ENCODE measurements at places on chromosomes 2 and 18.

DNA sequence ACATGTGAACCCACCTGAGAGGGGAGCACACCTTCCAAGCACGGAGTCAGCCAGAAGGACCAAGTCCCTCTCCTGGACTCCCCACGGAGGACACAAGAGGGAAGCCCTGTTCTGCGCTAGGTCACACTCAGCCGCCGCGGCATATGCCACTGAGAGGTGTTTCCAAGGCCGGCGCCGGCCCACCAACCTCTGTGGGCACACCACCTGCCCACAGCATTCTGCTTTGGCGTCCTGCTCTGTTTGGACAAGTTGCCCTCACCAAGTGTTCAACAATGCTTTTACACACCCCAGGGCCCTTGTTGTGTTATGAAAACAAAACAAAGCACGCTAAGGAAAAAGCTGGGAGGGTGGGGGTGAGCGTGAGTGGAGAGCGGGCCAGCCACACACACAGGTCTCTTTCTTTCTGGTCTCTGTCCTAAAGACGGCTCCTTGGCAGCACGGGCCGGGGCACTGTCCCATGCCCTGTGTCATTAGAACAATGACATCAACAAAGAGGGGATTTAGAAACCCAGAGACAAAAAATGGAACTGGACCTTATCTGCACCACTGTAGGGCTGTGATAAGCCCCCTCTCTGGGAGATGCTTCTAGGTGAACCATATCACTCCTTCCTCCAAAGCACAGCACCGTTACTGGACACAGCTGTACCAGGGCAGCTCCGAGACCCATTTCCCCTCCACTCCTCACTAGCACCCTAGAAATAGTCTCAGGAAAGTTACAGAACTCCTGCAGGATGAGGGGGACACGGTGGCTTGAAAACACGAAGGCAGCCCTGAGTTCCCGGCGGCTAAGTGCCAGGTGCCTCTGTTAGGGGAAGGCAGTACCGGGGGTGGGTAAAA lies 17.0 kb downstream of the SMAD7 start:
- no peak for DNase-seq

DNA sequence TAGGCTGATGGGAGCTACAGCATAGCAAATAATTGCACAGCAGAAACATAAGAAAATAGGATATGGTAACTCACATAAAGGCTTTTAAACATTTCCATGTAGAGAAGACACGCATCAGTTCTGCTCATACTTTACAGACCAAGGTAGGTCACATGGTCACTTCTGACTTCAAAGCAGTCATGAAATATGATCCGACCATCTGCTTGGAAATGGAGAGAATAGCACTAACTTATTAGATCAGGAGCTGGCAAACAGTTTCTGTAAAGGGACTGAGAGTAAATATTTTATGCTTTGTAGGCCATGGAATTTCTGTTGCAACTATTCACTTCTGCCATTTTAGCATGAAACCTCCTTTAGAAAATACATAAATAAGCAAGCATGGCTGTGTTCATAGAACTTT lies 936.6 kb upstream of the FANCL start:
- DNase-seq, result no peak

DNA sequence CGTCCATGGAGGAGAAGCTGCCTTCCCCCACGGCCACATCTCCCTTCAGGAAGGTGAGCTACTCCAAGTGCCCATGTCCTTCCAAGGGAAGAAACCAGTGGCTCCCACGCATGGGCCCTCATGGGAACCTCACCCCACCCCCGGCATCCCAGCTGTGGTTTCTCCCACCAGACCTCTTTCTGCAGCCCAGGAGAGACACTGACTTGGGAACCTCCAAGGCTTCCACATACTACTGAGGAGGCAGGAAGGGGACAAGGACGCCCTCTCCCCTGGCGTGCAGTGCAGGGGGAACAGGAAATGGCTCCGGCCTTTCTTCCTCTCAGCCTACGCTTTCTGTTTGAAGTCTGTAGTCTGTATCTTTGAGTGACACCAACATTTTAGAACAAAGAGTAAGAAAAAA lies 104.5 kb upstream of the EPC2 start:
- DNase-seq, result no peak

DNA sequence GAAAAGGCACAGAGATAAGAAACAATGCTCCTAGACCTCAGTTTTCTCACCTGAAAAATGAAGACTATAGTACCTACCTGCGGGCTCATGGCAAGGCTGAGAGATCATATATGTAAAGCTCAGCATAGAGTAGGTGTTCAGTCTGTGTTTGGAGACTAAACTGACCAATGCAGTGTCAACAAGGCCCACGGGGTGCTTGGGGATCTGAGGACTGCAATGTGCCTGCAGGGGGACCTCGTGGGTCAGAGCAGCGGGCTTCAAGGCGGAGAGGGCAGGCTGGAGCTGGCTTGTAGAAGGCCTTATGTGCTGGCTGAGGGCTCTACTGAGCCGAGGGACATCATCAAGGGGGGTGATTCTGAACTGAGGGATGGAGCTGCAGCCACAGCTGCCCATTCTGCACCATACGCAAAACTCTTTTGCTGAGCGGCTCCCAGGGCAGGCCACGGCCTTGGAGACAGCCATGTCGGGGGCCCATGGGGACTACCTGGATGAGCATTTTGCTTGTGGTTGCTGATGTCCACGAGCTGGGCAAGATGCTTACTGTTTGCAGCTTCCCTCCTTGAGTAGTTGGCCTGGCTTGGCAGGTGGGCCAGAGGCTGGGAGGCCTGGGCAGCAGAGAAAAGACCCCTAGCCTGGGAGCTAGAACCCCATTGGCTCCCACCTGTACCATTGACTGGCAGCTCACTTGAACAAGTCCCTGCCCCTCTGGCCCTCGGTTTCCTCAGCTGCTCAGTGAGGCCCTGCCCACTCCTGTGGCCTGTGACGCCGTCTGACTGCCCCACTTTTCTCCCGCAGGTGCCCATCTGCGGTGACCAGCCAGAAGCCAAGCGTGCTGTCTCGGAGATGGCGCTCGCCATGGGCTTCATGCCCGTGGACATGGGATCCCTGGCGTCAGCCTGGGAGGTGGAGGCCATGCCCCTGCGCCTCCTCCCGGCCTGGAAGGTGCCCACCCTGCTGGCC lies 23.5 kb downstream of the STEAP3 start:
- DNase-seq, result no peak

DNA sequence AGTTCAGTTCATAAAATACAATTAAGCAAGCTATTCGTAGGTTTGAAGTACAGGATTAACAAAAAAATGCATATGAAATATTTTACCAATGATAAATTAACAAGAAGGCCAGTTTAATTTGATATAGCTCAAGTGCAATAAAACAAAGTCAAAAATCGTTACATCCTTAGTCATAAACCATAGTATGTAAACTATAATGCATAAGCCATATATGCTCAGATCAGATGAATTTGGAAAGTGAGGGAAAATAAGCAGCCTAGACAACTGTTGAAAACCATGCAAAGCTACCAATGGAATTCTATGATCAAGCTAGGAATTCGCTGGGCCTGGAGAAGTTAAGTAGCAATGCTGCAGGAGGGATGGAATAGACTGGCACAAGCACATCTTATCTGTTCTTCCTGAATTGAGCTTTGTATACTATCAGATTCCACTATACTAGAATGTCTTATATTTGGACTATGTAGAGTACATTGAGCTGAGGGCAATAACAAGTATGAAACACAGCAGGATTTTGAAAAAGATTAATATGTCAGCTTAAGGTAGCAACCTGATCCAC lies 682.0 kb downstream of the IRS1 start:
- DNase-seq, result no peak

DNA sequence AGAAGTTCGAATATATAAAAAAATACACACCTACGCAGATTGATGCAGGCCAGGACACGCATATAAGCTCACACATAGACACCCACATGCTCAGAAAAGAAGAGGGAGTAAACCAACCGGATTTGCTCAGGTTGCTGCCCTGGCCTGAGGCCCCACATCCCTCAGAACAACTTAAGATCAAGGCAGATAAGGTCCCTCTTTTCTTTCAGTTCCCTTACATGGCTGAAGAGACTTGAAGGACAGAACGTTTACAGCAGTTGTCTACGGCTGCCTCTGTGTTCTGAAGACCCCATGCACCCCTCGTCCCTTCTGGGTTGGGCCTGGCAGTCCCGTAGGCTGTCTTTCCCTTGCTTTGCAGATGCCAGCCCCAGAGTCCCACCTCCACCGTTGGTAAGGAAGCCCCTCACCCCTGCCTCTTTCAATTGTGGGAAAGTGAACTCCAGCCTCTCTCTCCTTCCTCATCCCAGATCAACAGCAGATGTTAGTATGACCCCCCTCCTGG lies 4.3 kb upstream of the NAGK start:
- no peak for DNase-seq

DNA sequence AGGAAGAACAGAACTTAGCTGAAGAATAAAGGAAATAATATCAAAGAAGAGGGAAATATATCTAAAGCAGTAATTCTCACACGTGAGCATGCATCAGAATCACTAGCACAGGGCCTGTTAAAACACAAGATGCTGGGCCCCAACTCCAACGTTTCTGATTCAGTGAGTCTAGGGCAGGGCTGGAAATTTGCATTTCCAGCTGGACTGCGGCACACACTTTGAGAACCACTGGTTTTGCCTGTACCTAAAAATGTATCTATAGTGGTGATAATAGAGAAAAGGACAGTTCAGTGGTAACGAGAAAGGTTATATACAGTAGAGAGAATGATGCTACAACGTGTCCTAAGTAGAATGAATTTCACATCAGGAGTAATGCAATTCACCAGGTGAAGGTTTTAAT lies 11.2 kb downstream of the REV1 start:
- no peak for DNase-seq

DNA sequence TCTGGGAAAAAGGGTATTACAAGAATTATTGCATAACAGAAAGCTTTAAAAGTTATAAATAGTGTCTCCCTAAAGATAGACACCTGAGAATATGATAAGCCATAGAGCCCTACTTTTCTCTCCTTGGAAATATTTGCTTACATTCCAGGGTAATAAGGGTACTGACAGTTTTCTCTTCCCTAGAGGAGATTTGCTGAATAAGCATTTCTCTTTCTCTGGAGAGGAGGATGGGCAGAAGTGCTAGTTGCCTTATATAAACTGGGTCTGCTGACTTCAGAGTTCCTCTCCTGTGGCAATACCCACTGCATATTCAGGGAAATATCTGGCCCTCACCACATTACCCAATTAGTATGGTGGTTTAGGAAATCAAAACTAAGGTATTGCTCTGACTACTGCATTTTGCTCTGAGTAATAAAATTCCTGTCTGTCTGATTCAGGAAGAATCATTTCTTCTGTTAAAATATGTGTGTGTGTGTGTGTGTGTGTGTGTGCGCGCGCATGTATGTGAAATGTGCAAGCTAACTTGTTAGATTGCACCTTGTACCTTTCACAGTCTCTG lies 1391.3 kb downstream of the DSC3 start:
- no peak for DNase-seq

DNA sequence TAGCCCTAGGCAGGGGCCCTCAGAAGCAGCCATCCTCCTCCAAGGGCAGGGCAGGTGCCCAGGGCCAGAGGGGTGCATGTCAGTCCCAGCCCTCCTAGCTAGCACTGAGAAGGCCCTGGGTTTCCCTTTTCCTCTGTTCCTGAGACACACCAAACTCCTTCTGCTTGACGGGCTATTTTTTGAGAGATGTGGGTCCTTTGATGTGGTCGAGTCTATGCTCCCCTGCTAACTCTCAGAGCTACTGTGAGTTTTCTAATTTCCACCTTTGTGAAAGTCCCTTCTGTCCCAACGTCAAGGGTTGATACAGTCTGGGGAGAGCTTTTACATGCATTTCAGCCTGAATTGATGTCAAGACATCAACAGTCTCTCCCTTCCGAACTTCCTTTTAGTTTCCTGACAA lies 51.4 kb downstream of the TRPM8 start:
- no peak for DNase-seq

- no peak for DNase-seq
These were observed 22.1 kb downstream of the IL1F10 start for GRCh38 chr2:113089916-113090315.

DNA sequence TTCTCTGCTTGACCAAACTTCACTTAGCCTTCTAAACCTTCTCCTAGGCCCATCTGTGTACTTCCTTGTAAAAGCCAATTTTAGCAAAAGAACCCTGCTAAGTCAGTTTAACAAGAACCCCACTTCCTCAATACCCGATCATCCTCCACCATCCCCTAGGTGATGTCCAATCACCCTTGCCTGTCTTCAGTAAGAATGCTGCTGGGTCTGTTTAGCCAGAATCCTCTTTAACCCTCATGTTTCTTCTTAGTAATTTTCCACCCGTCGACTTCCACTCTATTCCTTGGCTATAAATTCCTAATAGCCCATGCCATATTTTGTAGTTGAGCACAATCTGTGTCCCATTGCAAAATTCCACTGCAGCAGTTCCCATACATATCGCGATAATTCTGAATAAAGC lies 780.0 kb upstream of the RAB6C start:
- no peak for DNase-seq

- DNase-seq, result no peak
These were observed 57.6 kb upstream of the TWIST2 start for GRCh38 chr2:238790126-238790832.

GRCh38 chr2:154700136-154700535 lies 1.6 kb downstream of the KCNJ3 start:
- DNase-seq, result no peak

DNA sequence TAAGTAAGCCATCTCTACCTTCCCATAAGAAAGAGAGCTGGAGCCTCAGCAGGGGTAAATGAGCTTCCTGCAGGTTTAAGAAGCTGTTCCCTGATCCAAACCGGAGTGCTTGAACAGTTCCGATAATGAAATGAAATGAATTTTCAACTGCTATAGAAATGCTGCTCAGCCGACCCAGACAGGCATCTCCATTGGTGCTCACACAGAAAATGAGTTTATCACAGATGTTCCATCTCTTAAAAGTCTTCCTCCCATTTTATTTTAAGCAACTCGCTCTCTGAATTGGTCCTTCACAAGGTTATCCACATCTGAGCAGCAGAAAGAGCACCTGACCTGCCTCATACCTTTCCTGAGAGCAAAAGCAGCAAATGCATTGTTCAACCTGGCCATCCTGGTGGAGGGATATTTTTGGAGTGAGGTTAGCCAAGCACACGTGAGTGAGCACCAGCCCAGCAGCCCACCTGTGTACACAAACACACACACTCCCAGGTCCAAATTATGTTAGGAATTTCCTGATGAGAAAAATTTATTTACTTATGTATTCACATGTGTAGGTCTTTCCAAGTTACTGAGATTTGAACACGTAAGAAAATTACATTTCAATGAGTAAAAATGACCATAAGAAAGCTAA lies 42.2 kb upstream of the CCDC68 start:
- no peak for DNase-seq

GRCh38 chr2:210795506-210795905 lies 239.1 kb downstream of the CPS1 start:
- DNase-seq, result no peak

- DNase-seq, result no peak
These were observed 191.7 kb downstream of the FAM210A start for GRCh38 chr18:13534631-13535030.
